ENCODE measurements at places on chromosomes 16 and 17.

DNA sequence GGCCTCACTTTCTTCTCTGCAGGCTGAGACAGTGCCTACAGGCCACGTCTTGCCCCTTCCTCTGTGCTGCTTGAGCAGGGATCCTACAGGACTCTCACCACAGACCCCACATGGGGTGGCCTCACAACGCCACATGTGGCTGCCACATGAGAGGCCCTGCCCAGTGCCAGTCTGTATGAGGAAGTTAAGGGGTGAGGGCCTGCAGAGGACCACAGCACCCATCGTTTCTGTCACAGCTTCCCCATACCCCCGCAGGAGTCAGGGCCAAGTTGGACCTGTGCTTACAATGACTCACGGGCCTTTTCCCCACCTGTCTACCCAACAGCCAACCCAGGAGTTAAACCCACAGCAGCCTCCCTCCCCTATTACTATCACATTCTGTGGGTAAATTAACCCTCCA lies 2.9 kb upstream of the GSDMB start:
- DNase-seq = no peak

- no peak for DNase-seq
Observed at GRCh38 chr17:74963656-74964055, 8.9 kb downstream of the HID1 start.

GRCh38 chr16:19710191-19710908 lies 7.7 kb downstream of the KNOP1 start:
- DNase-seq = no peak

GRCh38 chr17:17557796-17558195 lies 33.7 kb downstream of the PEMT start:
- DNase-seq = no peak

DNA sequence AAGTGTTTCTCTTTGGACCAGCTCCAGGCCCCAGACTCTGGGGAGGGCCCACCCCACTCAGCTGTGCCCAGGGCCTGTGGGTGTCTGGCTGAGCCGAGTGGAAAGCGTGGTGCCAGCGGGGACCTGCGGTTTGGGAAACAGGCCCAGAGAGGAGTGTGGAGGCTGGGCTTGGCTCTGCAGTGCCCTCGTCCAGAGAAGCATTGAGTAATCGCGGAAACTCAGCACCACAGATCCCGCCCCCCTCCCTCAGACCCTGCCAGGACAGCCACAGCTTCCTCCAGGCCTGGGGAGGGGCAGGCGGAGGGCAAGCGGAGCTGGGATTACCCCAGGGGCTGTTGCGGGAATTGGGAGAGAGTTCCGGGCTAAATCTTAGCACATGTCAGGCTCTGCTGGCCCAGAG lies 14.6 kb upstream of the PITPNA start:
- no peak for DNase-seq

DNA sequence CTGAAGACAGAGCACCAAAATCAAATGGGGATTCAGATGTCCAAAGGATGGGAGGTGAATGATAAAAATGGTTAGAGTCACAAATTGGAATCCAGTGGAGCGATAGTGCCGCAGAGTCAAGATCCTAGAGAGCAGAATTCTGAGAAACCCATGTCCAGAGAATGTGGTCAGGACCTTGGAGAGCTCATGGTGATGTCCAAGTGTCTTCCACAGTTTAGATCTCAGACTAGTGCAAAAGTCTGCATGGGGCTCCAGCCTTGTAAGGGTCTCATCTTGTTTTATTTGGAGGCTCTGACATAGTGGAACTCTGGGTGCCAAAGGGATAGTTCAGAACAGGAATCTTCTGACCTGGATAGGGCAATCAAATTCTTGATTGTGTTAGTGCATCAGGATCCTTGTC lies 245.9 kb upstream of the HSBP1 start:
- no peak for DNase-seq

- no peak for DNase-seq
Observed at GRCh38 chr17:65018610-65019316, 37.8 kb downstream of the GNA13 start.

DNA sequence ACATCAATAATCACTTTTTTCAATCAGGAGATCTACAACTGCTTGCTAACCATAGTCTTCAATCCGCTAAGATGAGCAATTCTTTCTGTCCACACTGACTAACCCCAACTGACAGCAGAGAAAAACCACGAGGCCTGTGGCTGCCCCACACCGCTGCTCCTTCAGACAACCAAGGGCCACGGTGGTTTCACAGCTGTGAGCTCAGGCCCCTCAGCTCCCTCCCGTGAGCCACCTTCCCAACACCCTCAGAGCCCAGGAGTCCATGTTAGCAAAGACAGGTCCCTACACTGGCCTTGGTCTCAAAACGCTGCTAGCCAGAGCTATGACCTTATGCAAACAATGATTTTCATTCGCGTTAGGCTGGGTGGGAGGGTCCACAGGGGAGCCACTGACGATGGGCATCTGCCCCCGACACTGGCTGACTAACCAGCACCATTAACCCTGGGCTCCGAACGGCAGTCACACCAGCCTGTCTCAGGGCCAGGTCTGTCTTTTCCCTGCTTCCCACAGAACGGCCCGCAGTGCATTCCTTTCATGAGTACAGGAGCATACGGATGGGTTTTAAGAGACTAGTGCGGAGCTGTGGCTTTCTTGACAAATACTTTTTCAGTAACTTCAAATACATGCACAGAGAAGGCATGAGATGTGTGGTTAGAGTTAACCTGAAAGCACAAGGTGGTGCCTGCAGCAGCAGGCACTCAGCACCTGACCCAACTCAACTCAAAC lies 67.3 kb downstream of the ANKRD11 start:
- DNase-seq = no peak

GRCh38 chr17:73681946-73682345 lies 37.7 kb upstream of the SDK2 start:
- DNase-seq = no peak

DNA sequence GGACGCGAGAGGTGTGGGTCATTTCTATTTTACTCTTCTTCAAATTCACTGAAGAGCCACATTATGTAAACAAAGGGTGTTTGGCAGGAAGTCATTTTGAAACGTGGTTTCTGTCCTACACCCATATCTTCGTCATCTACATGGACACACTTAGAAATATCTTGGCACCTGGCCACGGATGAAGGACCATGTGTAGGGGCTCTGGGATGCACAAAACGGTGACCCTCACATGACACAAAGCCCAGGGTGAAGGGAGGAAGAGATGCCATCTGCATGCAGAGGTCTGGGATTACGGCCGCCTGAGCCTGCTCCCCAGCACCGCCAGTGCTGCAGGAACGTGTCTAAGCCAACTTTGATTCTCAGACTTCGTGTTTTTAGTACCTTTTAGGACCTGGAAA lies 130.2 kb upstream of the CHMP6 start:
- no peak for DNase-seq

- DNase-seq = no peak
Observed at GRCh38 chr17:62757500-62757951, 50.6 kb downstream of the MARCHF10 start.

GRCh38 chr17:39714234-39714633 lies 14.4 kb downstream of the ERBB2 start:
- DNase-seq = no peak

DNA sequence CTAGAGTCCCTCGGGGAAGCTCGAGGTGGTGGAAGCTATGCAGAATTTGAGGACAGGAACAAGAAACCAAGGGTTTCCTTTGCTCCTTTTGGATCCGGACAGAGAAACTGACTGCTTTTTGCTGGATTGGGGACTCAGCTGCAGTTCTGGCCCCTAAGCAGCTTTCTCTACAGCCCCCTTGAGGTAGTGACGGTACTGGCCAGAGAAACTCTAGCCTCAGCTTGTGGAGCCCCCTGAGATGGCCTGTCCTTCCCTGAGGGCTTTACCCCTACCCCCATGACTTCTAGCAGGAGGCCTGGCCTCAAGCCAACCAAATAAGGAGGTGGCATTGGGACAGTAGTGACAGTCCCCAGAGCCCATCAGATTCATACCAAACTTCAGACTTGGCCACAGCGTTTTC lies 118.1 kb downstream of the IRX5 start:
- DNase-seq = no peak

DNA sequence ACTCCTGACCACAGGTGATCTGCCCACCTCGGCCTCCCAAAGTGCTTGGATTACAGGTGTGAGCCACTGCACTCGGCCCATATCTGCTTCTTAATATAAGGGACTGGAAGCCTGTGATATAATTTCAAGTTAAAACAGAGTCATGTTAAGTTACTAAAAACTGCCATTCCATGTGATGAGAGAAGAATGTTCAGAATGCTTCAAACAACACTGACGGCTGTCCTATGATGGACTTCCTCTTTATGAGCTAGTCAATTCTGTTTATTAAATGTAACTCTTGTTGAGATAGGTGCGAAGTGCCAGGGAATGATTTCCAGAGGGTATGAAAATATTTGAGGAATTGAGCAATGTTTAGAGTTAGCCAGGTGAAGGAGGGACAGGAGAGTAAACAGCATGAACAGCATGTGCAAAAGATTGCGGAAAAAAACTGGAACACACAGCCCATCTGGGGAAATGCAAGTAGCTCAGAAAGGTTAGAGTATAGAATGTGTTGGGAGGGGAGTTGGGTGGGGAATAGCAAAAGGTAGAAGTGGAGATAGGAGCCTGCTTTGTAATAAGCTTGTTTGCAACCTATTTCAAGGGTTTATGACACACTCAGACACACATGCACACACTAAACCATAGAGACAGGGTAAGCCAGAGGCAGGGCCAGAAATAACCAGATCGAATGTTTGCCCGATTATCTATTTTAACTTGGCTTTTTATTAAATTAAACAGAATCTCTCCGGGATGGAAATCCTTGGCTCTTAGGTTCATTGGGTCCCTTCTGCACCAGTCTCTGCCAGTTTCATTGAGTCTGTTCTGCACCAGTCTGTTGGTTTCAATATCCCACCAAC lies 135.6 kb upstream of the COX10 start:
- no peak for DNase-seq

- no peak for DNase-seq
Observed at GRCh38 chr17:2695243-2695960, 16.2 kb downstream of the CLUH start.

- no peak for DNase-seq
Observed at GRCh38 chr16:57427824-57428223, 19.4 kb downstream of the CIAPIN1 start.

- DNase-seq = no peak
Observed at GRCh38 chr17:19865021-19865420, 2.7 kb downstream of the ULK2 start.

DNA sequence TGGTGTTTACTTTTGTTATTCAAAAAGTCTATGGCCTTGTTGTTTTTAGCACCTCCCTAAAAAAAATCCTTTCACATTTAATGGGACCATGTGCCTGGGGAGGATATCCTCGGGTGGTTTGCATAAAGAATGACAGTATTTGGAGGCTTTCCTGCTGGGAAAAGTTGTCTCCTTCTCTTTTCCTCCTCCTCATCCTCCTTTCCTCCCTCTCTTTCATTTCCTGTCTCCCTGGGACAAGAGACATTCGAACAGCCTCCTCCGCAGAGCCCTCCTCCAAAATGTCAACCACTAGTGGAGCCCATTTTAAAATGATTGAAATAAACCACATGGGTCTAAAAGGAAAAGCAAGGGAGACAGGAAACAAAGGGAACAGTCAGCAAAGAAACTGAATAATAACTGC lies 67.4 kb downstream of the MYH13 start:
- no peak for DNase-seq
